KBM-7 (cell line): ENCODE measurements at places on chromosomes 2 and 18.
A peak's percentile ranks its signal among the peaks of the same experiment; 100 is the strongest.

DNA sequence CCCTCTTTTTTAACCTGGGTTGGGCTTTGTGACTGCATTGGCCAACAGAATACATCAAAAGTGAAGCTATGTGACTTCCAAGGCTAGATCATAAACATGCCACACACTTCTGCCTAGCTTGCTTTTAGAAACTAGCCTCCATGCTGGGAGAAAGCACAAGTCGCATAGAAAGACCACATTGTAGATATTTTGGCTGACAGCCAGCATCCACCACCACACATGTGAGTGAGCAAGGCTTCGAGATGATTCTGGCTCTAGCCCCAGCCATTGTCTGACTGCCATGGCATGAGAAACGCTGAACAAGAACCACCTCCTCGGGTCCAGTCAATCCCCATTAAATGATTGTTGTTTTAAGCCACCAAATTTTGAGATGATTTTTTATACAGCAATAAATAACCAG, 66.8 kb upstream of the STPG4 start:
- peak; percentile 6 for DNase-seq

GRCh38 chr18:74682991-74683297, 85.3 kb downstream of the ZNF407 start:
- DNase-seq = no peak

- no peak for DNase-seq
Observed at GRCh38 chr18:56108478-56109367, 520.7 kb upstream of the TCF4 start.

DNA sequence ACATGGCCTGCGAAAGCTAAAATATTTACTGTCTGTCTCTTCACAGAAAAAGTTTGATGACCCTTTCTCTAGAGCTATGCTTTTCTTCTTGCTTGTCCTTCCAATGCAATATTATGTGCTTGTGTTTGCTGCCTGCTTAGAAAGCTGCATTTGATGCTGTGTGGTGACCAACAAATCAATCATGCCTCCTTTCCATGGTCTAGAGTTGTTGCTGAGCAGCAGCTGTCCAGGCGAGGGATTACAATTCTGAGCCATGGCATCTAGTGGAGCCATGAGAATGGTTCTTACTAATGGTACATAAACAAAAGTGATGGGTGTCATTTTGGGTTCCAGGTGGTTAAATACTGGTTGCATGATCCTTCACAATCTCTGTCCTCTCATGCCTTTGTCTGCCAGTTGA, 1142.1 kb downstream of the DPP10 start:
- no peak for DNase-seq

DNA sequence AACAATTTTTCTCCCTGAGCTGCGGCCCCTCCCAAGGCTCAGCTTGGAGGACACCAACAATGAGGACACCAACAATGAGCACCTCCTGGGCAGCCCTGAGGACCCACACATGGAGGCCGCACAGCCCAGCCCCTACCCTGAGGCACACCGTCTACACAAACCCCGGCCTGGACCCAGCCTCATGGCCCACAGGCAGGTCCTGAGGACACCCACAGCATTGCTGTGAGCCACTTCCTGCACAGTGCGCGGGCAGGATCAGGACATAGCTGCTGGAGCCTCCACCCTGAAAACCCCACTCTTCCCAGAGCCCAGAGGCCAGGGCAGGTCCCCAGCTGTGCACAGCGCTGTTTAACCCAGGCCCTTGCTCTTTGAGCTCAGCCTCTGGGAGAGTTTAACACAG, 194.3 kb downstream of the RTP5 start:
- DNase-seq = no peak

- peak; percentile 69 for DNase-seq
Observed at GRCh38 chr18:78407466-78407844, 572.2 kb upstream of the SALL3 start.

- no peak for DNase-seq
Observed at GRCh38 chr2:133942398-133942797, 311.5 kb upstream of the MGAT5 start.
